NCI-H226 (cell line): ENCODE measurements at places on chromosomes 5 and 9.

DNA sequence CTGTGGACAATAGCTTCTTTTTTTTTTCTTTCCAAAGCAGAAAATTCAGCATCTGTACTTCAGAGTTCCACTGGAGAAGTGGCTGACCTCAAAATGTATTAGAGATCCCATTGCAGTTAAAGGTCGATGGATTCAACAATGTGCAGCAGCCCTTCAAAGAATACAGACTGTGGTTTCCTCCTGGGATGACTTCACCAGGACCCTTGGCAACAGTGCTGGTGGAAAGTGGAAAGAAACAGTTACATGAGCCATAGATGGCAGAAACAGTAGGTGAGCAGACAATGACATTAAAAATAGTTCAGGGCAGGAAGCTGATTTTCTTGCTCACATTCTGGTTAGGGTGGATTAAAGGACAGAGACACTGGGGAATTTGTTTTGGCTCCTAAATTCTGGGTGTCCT lies 62.4 kb downstream of the SLC28A3 start:
- DNase-seq, result no peak

DNA sequence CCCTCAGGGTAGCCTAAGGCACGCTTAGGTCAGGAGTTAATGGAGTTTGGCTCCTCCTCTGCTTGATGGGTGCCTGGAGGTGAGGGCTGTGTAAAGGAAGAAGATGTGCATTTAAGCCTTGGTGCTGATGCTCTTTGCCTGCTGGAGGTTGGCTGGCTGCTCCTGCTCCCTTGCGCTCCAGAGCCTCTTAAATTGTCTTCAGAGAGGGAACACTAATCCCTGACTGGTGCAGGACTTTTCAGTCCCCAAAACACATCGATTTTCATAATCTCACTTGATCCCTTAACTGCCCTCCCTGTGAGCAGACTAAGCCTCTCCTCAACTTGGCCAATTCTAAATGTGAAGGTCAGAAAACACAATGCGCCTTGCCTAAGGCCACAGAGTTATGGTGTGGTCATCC lies 16.2 kb upstream of the TCOF1 start:
- DNase-seq, result no peak

DNA sequence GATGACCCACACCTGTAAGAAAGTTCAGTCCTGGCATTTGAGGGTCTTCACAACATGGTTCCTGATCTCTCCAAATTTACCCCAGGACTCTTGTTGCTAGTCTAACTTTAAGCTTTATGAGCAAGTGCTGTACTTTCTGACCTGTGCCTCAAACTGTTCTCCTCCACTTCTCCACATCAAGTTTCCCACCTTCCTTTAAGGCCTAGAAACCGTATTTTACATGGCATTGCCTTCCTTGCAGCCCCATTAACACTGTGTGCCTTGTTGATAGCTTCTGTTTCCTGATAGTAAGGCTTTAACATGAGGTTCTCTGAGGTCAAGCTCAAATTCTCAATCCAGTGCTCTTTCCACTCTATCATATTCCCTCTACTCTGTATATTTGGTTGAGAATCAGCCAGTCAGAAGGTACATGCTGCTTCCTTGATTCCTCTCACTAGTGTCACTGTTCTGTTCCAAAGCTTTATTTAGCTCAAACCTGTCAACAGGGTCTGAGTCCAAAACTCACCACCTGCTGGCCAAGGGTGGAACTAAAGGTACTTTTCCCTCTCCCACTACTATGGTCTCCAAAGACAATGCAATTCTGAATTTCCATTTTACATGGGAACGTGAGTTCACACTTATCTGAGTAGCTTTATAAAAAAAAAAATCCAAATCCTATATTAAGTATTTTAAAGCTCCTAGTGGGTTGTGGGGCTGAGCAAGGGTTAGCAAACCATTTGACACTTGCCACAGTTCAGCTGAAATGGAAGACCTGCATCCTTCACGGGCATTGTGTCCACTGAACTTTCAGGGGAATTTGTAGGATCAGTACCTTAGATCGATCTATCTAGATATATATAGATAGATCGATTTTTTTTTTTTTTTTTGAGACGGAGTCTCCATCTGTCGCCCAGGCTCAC lies 21.1 kb downstream of the VCP start:
- no peak for DNase-seq

DNA sequence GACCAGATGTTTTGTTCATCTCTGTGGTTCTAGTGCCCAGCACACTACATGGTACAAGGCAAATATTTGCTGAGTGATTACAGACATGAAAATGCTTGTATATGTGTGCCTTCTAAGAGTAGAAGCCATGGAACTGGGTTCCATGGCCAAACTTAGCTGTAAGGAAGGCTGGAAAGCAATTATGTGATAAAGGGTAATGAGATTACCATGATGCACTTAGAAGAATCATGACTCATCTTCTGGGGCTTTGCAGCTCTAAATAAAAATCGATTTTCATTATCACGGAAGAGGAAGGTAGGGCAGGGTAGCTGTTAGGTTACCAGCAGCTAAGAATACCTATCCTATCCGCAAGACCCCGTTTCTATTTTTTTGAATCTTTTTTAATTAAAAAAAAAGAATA lies 28.0 kb downstream of the RFK start:
- DNase-seq, result no peak
